DMS79 (cell line): ENCODE measurements at places on chromosomes 11 and 22.

DNA sequence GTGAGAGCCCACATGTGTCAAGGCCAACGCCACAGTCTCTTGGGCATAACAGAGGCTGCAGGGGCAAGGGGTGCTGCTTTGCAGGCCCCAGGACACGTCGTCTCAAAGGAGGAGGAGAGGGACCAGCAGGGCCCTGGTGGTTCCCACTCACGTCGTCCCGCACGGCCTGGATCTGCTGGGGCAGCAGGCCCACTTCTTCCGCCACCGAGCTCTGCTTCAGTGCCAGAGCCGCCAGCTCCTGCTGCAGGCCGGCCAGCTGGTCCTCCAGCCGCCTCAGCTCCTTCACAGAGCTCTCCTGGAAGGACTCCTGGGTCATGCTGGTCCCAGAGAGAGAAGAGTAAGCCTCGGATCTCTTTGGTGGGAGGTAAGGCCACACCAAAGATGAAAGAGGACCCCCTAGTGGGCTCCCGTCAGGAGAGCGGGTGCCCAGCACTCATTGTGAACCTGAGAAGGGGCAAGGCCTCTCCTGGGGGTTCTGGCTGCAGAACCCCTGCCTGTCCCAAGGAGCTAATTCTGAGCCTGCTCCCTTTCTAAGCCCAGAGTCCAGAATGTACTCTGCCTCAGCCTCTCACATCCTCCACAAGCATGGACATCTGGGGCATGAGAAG is 15.6 kb downstream of the SUN2 start:
- DNase-seq, result no peak

GRCh38 chr22:25485626-25486545 is 78.6 kb upstream of the GRK3 start:
- DNase-seq, result no peak

GRCh38 chr22:47586946-47587345 is 824.5 kb downstream of the TBC1D22A start:
- DNase-seq, result no peak

GRCh38 chr11:108541531-108541930 is 43.3 kb upstream of the POGLUT3 start:
- DNase-seq, result no peak

DNA sequence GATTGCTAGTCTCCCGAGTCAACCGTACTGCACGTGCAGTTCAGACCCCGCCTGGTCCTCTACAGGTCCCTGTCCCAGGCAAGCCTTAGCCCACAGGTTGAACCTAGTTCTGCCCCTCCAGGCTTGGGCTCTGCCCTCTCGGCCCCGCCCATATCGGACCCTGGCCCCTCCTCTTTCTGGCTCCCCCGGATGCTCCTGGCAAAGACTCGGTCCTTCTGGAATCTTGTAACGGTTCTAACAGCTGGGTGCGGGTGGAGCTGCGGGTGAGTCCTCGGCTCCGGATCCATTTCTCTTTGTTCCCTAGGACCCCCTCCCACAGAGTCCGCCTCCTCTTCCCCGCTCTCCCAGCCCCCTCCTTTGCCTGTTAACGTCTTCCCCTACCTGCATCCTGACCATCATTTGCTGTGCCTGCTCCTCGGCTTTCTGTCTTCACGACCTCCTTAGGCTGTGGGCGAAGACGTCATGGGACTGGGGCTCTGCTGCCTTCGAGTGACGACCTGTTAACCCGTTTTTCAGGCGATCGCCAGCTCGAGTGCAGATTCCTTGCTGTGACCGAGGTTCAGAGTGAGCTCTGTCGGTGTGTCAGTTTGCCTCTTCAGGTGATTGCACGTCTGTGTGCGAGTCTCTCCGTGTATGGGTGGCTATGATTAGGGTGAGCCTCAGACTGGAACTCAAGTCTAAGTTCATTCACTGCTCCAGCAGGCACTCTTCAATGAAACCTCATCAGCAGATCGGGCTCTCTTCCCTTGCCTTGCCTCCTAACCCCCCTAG is at the start of gene DNHD1:
Gene DNHD1, plus strand, starts transcription at position 212 of the 771 bp plus-strand sequence. CDS start 936 bp downstream, outside the sequence.
- DNase-seq, result no peak

GRCh38 chr22:26050079-26050478 is 119.2 kb upstream of the SEZ6L start:
- no peak for DNase-seq

GRCh38 chr11:69700278-69701140 is 3.3 kb downstream of the FGF19 start:
- peak; percentile 47 for DNase-seq

DNA sequence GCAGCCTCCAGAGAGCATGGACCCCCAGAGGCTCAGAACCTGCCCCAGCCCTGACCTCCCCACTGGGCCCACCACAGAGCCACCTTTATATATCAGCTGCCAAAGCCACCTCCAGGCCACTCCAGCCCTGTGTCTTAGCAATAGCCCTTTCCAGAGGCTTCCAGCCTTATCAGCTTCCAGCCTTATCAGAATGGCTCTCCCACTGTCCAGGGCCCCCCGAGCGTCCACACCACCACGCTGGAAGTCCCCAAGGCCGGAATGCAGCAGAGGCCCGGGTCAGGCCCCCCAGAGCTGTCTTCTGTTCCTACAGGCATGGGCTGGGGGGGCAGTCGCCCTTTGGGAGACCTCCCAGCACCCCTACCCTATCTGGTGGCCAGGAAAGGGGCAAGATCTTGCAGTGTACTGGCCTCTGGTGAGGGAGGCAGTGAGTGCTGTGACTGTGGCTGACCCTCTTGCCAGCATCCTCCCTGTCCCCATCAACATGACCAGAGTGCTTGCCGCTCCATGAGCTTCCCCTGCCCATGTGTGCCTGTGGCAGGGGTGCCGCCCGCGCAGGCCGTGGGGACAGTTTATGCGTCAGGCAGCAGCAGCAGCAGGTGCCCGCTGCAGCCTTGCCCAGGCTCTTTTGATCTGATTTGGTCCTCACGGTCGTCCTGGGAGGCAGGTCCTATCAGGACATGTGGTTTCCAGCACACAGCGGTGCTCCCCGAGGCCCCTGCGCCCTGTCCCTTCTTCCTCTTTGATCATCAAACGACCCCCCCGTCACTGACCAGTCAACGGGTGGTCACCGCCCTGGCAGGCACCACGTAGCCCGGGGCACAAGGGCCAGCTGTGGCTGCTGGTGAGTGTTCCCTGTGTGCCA is 15.9 kb downstream of the OSBPL5 start:
- DNase-seq, result no peak

DNA sequence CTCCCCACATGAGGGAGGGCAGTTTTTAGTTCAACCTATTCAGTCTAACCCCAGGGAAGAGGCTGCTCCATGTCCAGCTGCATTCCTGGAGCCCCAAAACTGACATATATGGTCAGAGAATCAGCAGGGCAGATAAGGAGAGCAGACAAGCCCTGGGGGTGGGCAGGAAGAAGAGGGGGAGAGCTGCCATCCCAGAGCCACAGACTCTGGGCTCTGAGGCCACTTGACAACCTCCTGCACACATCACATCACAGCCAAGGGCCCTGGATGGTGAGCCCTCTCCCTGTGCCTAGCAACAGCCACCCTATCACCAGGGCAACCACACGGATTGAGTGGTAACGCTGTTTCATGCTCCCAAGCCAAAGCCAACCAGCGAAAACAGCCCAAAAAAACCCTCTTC is 3.1 kb downstream of the ARHGAP1 start:
- DNase-seq, result peak; percentile 88

GRCh38 chr11:77269484-77270123 is 31.9 kb downstream of the GDPD4 start:
- no peak for DNase-seq

DNA sequence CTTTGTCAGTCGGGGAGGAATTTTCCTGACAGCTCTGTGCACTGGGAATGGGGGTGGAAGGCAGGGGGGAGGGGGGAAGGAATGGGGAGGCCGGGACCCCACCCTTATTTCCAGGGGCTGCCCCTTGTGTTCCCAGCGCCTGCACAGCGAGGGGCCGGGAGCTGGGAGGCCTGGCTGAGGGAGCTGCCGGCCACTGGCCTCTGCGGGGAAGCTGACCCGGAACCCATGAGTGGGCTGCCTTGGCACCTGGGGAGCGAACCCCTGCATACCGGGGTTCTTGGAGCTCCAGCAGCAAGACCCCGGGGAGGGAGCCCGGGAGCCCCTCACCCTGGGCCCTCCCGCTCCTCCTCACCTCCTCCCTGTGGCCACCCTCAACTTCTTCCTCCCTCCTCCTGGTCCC is 3.5 kb downstream of the H19 start:
- no peak for DNase-seq

DNA sequence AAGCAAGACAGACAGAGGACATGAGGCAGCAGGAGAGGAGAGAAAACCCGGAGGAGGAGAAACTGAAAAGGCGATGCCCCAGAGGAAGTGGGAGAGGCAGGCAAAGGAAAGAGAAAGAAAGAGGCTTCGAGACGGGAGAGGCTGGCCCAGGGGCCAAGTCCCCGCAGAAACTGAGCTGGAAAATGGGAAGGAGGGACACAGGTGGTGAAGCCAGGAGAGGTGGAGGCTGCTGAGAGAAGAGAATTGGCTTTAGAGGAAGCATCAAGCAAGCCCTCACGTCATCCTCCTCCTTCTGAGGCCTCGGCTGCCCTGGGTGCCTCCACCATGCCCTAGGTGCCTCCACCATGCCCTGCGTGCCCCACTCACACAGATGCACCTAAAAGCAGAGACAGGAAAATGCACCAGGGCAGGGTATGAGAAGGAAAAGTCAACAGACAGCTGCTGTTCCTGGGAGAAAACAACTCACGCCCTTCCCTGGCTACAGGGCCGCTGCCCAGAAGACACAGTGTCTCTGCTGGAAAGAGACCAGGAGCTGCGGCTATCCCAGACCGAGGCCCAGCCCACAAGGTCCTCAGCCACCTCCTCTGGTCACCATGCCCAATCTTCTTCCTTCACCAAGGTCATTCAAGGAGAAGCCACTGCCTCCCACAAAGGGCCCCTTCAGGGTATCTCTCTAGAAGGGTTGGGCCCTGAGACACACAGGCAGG is 14.3 kb downstream of the FXYD6 start:
- no peak for DNase-seq

DNA sequence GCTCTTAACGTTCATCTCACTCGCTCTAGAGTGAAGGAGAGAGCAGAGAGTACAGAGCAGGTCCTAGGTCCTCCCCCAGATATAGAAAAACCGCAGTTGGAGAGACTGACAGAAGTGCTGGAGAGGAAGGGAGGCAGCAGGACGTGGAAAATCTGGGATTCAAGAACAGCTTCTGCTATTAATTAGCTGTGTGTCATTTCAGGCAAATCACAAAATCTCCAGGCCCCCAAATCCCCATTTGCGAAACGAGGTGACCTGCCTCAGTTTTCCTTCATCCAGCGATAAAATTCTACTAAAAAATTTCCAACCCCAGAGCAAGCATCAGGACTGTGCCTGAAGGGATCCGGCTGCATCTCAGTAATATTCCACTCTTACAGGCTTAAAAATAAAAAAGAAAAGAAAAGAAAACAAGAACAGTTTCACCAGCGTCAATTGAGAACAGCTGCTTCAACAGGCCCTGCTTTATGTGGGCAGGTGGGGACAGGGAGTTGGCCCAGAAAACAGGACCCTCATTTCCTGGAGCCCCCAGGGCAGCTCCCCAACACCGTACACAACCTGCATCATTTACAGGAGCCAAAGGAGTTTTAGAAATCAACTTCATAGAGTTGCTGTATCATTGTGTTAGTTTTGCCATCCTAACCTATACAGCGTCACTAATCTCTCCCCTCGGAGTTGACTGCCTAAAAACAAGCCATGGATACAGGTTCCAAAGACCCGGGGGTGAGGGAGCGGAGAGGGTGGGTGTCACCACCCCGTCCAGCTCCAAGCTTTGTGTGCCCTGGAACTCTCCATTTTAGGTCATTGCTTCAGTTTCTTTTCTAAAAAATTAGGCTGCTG is 2.3 kb upstream of the MALAT1 start:
- DNase-seq, result no peak

GRCh38 chr11:131910523-131911387 is 540.3 kb downstream of the NTM start:
- DNase-seq, result no peak

GRCh38 chr11:126281666-126282175 is 1.2 kb upstream of the TIRAP start:
- DNase-seq, result no peak

DNA sequence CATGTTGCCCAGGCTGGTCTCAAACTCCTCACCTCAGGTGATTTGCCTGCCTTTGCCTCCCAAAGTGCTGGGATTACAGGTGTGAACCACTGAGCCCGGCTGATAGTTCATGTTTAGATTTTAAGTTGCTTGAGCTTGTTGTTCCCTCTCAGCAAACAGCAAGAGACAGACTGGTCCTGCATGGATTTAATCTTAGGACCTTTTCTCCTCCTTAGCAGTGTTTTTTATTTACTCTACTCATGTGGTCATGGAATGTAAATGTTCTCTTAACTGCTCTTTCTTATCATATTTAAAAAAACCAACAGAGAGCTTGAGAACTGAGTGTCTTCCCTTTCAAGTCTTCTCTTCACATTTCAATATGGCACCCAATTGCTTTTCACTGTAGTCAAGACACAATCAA is 22.7 kb upstream of the PRDM10 start:
- no peak for DNase-seq

- no peak for DNase-seq
These were observed 572.9 kb upstream of the CHORDC1 start for GRCh38 chr11:90795746-90796145.

DNA sequence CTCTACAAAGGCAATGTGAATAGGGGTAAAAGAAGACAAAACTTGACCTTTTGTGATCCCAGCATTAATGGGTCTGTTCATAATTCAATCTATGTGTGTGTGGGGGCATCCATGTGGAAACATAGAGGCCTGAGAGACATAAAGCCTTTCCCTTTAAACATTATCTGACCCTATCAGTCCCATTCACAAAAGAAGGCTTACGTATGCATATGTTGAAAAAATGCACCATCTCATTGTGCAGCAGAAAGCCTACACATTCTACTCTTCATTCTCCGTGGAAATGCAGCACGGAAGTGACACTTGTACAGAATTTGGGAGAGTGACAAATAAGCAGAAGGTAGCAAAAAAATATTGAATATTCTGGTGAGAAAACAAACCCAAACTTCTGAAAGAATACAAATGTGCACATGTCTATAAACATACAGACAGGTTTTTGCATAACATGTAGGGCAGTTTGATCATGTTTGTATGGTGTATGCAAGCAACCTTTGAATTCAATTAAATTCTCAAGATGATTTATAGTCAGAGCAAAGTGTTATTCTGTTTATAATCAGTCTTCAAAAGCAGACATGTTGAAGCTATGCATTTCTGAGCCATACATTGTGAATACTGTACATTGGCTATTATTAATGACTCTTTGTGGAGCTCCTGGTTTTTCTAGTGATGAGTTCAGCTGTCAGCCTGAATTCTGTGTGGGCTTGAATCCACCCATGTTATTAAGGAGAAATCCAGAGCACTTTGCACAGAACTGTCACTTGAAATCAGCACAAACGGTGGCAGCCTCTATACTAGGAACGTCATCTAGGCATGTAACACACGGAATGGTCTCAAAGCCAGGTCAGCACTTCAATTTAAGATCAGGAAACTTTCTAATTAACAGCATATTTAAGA is 236.8 kb downstream of the DCDC1 start:
- no peak for DNase-seq

- no peak for DNase-seq
These were observed 4.9 kb downstream of the SEC14L4 start for GRCh38 chr22:30500628-30501027.

GRCh38 chr11:121104312-121104762 is 3.3 kb downstream of the TECTA start:
- no peak for DNase-seq

GRCh38 chr11:57222239-57222638 is 14.8 kb downstream of the APLNR start:
- DNase-seq, result no peak
